ENCODE measurements at places on chromosomes 16 and 17.

GRCh38 chr16:85187447-85187846, 75.2 kb upstream of the CIBAR2 start:
- DNase-seq, result no peak

GRCh38 chr17:78114831-78115723, 13.5 kb downstream of the TMC6 start:
- DNase-seq, result no peak

- DNase-seq, result no peak
Measured at GRCh38 chr16:72480911-72481310, 309.0 kb upstream of the PMFBP1 start.

- DNase-seq, result no peak
Measured at GRCh38 chr17:66916946-66917345, 47.6 kb upstream of the CACNG4 start.

GRCh38 chr16:10362077-10362863, 23.6 kb upstream of the ATF7IP2 start:
- DNase-seq, result no peak

DNA sequence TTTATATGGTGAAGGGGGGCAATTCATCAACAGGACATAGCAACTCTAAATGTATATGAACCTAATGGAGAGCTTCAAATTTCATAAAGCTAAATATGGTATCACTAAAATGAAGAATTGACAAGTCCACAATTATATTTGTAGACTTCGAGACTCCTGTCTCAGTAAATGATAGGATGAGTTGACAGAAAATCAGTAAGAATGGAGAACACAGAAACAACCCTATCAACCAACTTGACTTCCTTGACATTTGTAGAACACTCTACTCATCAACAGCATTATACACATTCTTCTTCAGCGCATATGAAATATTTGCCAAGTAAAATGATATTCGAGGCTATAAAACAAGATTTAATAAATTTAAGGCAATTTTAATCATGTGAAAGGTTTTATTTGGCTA, 322.9 kb upstream of the MAF start:
- no peak for DNase-seq

GRCh38 chr16:87492291-87492630, 563 bp downstream of the ZCCHC14 start:
- DNase-seq, result no peak

DNA sequence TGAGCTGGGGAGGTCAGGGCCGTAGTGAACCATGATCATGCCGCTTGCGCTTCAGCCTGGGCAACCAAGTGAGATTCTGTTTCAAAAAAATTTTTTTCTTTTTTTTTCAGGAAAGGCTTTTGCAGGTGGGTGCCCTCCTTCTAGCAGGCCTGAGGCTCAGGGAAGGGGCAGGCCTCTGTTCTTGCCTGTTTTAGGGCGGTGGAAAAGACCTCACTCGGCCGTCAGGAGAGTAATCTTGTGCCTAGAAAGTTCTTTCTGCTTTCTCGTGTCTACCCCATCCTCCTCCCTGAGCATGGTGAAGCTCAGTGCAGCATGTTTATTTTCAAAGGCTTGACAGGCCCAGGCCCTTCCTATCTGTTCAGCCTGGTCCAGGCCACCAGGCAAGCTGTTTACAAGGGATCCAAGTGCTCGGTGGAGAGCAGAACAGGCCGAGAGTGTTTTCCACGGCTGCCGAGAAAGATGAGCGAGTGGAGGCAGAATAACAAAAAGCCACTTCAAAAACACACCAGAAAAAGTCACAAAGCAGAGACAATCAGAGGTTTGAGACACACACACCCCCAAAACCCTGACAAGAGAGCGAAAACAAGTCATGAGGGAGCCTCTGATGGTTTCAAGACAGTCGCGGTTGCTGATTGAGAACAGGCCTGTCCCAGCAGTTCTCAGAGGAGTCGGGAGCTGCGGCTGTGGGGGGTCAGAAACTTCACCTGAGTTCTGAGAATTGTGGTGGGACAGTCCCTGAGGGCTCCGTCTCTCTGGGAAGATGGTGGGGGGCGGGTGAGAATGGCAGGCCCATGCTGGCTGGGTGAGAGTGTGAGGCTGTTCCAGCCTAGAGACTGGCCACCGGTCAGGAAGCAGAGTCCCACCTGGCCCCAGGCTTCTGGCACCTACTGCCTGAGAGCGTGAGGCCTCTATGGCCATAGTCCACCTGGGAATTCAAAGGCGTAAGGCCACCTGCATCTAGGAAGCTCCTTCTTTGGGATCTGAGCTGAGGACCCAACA, 37.5 kb upstream of the CCR7 start:
- DNase-seq, result peak; percentile 62

DNA sequence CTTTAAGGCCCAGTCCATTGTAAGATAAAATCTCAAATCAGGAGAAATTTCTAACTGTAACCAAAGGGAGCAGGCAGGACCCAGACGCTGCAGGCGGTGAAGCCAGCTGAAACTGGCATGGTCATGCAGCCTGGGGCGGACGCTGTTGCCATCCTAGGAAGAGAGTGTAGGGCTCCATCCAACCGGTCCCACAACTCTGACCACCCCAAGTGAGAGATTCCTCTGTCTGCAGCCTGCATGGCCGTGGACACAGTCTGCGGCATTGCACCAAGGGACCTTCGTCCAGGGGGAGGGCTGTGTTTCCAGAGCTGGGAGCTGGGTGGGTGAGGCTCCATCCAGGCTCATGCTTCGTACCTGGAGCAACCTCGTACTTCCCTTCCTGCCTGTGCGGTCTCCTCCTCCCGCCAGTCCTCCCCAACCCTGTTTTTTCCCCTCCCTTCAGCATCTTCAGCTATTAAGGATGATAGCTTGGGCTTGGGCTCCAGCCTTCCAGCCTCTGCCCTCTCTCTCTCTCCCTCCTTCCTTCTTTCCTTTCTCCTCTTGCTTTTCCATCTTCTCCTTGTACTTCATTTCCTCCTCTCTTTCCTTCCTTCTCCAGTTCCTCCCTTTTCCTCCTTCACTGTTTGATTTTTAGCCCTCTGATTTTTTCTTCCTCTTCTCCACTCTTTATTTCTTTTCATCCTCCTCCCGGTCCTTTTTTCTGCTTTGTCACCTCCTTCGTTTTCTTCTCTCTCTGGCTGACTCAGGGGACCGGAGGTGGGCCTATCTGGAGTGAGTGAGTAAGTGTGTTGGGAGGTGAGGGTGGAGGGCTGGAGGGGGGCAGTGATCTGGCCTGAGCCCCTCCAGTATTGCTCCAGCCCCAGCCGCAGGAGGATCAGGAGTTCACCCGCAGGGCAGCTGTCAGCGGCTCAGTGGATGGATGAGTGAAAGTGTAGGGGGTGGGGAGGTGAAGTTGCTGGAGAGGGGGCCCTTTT, 17.0 kb upstream of the LHX1 start:
- DNase-seq, result no peak

Measured in activated CD4-positive, alpha-beta T cell treated with anti-CD3 and anti-CD28 coated beads for 24 hours (primary cell).